ENCODE measurements at places on chromosomes 7 and 10. TPM values are rescaled to one million over a fixed set of nuclear protein-coding genes. Genes with fewer than 3 reads are reported as not detected.

GDF2 gene
- total RNA-seq, result not detected

GRCh38 chr10:17403161-17403560 lies 51.2 kb downstream of the ST8SIA6 start:
- DNase-seq, result no peak

SEMA3E gene
- total RNA-seq, result 9.2 TPM

LRRC61 gene
- 14.2 TPM for total RNA-seq

DNA sequence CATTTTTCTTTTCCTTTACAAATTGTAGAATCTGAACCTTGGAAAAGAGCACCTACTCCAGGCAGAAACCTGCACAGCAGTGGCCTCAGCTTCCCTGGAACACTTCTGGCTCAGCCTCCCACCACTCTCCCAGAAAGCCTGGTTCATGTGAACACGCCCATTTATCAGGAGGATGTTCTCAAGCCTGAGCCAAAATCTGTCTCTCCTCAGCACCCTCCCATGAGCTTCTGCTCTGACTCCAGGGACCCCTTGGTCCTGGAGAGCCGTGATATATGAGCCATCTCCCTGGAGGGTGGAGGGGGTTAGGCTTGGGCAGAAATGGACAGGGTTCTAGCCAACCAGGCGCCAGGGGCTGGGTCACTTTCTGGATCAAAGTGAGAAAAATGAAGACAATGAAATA lies 10.1 kb downstream of the GDF2 start:
- peak; percentile 11 for DNase-seq

GRCh38 chr10:43410345-43410744 lies 1.4 kb upstream of the HNRNPF start:
- no peak for DNase-seq

- no peak for DNase-seq
Observed at GRCh38 chr7:157233677-157234076, 95.0 kb downstream of the UBE3C start.

GRCh38 chr10:84540022-84540616 lies 211.7 kb downstream of the CCSER2 start:
- DNase-seq, result no peak

- no peak for DNase-seq
Observed at GRCh38 chr7:22216832-22217475, 140.0 kb downstream of the RAPGEF5 start.

XPNPEP1 gene
- total RNA-seq, result 129 TPM

ANKRD22 gene
- total RNA-seq, result 13.8 TPM

DNA sequence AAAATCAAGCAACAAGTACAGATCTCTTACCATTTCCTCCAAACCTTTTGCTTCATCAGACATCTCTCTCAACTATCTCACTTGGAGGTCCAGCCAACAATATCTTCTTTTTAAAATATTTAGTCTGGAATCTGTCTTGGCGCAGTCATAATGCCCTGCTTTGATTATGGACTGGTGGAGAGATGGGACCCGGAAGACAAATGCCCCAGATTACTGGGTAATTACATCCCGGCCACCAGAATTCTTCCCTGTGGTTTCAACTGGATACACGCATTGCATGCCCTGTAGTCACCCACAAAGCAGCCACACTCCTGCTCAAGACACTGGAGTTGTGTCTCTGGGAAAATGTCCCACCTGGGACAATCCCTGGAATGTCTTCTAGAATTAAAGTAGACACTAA lies 65.5 kb downstream of the BPGM start:
- DNase-seq, result no peak

DNA sequence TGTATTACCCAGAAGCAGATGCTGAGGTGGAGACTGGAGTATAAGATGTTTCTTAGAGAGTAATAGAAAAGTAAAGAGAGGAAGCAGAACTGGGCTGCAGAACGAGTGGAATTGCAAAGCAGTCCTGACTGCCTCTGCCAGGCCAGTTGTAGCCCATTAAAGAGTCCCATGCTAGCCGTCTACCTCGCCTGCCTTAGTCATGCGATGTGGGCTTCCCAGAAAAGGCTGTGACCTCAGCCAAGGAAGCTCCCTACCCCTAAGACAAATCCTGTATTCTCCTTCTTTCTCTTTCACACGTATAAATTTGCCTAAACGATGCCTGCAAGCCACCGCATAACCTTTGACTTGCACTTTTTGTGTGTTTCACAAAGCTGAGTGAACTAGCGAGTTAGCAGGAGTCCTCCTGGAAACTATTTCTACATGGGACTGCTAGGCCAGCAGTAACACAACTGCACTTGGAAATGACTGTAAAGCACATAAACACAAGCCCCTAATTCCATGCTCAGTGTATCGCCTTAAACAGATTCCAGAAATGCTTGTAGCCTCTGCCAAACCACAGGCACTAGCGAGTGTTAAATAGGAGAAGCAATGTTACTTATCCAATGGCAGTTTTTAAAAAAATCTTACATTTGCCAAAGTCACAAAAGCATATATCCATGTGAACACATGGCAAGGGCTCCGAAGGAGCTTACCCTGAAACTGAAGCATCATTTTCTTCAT lies 47.4 kb upstream of the GNAI1 start:
- DNase-seq, result no peak

- DNase-seq, result no peak
Observed at GRCh38 chr7:70053421-70053820, 455.1 kb downstream of the AUTS2 start.

DNA sequence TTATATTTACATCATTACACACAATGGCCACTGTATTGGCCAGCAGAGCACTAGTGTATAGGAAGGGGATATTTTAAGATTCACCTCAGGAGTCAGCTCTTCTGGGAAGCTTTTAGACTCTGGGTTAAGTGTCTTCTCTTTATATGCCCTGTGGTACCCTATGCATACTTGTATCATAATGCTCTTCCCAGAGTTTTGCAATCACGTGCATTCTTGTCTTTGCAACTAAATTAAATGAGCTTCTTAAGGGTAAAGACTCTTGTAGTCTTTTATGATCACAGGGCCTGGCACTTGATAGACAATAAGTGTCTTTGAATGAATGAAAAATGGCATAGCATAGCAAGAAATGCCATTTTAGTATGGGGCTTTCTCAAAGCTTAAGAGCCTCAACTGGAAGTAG lies 35.4 kb upstream of the ARMS2 start:
- DNase-seq, result no peak

GRCh38 chr10:677038-677437 lies 12.4 kb downstream of the DIP2C start:
- no peak for DNase-seq

DNA sequence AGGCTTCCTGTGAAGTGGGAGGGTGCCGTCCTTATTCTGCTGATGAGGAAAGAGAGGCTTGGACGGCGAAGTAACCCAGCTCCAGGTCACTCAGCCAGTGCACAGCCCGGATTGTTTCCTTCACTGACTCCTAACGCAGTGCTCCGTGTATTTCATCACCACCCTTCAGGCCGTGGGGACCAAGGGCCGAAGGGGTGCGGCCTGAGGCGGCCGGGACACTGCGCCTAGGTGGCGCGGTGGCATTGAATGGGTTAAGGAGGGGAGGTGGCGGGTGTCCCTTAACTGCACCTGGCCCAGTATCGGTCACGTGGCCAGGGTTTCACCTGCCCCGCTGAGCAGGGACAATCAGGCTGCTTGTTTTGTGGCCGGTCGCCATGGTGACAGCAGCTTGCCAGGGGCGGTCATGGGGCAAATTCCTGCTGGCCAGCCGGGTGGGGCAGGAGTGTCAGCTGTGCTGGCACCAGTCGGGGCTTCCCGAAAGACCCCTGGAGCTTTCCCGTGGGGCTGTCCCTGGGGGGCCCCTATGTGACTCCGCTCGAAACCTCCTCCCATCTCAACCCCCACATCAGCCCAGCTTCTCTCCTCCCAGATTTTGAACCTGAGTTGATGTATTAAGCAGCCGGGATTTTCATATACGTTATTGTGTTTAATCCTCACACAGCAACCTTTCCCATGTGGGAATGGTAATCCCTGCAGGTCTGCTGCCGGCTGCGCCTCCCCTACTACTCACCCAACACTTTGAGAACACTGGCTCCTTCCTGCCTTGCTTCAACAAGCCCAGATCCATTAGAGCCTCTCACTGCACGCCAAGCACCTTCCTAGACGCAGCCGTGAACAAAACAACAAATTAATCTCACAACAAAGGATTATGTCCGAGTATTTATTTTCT lies 4.4 kb upstream of the ABHD11 start:
- peak; percentile 96 for DNase-seq

GRCh38 chr7:132865366-132866143 lies 216.3 kb downstream of the CHCHD3 start:
- DNase-seq, result peak; percentile 18

RNF148 gene
- 2.9 TPM for total RNA-seq

- DNase-seq, result no peak
Observed at GRCh38 chr7:98293746-98294145, 12.3 kb downstream of the BRI3 start.

DNA sequence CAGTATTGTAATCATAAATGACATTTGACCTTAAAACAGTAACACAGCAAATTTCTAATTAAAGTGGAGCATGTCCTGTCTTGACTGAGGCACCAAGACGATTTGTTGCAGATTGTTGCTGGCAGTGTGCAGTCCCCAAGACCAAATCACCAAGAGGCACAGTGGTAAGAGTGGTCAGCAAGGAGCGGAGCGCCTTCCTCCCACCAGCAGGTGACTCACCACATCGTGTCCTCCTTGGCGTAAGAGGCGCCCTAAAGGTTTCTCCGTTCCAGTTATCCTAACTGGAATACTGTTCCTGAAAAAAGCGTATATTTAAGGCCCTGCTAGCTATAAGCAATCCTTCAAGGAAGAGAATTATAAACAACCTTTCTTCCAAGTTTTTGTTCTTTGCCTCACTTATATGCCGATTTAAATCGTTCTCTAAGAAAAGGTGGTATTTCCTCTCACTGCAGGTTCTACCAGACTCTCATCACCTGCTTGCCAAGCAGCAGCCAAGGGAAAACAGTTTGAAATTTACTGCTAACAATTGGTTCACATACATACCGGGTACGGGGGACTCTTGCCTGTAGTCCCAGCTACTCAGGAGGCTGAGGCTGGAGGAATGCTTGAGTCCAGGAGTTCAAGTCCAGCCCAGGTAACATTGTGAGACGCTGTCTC lies 10.7 kb upstream of the REPIN1 start:
- no peak for DNase-seq

FEZF1 gene
- total RNA-seq, result not detected

GRCh38 chr7:99493823-99494222 lies 6.3 kb downstream of the ZNF394 start:
- no peak for DNase-seq

CREB5 gene
- 30.3 TPM for total RNA-seq

DNA sequence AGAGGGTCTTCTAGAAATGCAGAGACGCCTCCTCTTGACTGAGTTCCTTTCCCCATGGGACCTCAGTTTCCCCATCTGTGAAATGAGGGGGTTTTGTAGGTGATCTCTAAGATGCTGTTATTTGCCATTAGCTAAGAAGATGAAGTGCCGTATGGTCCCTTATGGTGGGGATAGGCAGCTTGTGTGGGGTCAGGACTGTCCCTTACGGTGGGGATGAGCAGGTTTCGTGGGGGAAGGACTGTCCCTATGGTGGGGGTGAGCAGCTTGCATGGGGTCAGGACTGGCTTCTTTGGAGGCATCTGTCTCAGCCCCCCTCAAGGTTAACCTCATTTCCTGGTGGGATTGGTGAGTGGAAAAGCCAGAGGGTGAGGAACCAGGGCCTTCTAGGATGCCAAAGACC lies 148.3 kb upstream of the GPR26 start:
- DNase-seq, result no peak

GRCh38 chr10:4067931-4068561 lies 283.0 kb upstream of the KLF6 start:
- DNase-seq, result peak; percentile 21

DNA sequence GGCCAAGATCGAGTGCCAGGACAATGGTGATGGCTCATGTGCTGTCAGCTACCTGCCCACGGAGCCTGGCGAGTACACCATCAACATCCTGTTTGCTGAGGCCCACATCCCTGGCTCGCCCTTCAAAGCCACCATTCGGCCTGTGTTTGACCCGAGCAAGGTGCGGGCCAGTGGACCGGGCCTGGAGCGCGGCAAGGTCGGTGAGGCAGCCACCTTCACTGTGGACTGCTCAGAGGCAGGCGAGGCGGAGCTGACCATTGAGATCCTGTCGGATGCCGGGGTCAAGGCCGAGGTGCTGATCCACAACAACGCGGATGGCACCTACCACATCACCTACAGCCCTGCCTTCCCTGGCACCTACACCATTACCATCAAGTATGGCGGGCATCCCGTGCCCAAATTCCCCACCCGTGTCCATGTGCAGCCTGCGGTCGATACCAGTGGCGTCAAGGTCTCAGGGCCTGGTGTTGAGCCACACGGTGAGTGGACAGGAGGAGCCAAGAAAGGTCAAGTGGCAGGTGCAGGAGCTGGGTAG lies 14.6 kb downstream of the FLNC start:
- no peak for DNase-seq

HECW1 gene
- total RNA-seq, result 1.3 TPM

GRCh38 chr7:149317986-149318672 lies 56.1 kb downstream of the ZNF783 start:
- no peak for DNase-seq

GPR26 gene
- total RNA-seq, result not detected

DNA sequence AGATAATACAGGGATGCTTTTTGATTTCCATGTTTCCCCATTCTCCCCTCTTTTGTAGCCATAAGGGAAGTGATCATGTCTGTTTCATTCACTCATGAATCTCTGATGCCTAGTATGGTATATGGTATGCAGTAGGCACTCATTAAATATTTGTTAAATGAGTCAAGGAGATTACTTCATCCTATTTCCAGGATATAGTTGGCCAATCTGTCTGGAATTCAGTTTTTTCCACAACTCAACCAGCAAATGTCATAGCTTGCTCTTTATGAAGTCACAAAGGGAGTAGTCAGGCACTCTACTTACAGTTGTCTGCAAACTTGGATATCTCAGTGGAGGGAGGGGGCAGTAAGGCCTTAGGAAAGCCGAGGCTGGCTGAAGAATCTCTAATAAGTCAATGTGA lies 853.6 kb downstream of the LRMDA start:
- DNase-seq, result no peak

GRCh38 chr10:122507616-122508015 lies 46.3 kb downstream of the HTRA1 start:
- DNase-seq, result no peak

- no peak for DNase-seq
Observed at GRCh38 chr10:24879861-24880260, 72.5 kb downstream of the PRTFDC1 start.

CLDN4 gene
- 18.9 TPM for total RNA-seq

DNA sequence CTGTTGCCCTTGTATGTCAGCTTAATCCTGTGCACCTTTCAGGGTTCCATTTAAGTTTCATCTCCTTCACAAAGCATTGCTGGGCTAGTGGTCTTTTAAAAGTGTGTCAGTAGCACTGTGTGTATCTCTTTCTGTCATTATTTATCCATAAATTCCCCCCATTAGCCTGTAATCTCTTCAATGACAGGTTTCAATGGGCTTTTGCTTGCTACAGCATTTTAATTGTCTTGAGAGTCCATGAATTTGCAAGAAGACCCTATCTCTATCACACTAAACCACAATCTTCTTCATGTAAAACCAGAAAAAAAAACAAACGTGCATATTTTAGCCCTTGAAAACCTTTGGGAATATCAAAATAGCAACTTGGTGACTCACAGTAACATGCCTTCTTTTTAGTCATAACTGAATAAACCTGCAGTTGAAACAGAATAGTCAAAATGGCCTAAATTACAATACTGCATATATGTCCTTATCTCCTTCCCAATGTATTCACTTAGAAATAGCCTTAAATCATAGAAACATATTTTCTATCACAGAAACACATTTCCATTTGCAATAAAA lies 118.6 kb downstream of the PON1 start:
- no peak for DNase-seq

ODAD2 gene
- not detected for total RNA-seq
